Activated T-cell treated with anti-CD3 and anti-CD28 coated beads for 1 hour (primary cell): ENCODE measurements at places on chromosomes 16 and 17.
A peak's percentile ranks its signal among the peaks of the same experiment; 100 is the strongest.

DNA sequence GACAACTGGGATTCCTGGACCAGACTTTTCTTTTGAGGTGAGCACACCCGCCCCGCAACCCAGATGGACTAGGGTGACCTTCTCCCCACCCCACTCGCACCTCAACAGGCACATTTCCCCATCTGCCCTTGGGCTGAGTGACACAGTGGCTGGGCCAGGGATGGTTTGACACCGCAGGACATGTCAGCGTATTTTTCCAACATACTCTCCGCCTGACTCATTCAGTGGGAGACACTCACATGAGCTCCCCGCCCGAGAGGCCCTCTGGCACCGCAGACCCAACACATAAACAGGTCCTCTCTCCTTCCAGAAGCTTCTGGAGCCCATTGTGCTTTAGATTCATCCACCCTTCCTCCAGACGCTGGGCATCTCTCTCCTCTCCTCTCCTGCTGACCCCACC is 69.4 kb downstream of the ZDHHC7 start:
- no peak for DNase-seq

DNA sequence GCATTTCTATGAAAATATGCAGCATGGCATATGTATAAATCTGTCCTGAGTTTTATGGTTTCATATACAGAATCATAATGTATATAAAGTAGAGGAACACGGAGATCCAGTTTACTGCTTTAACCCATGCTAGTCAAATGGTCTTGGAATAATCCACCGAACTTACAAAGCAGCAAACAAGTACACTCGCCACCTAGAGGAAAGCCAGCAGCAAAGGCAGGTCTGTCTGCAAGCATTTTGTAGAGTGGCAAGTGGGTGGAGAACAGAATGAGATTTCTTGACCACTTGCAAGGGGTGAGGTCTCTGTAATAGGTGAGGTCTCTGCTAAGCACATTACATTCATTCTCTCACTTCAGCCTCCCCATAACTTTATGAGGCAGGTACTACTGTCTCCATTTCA is 308.3 kb downstream of the CA10 start:
- DNase-seq = no peak

- DNase-seq = no peak
Observed at GRCh38 chr17:83012868-83013778, 66.3 kb upstream of the METRNL start.

DNA sequence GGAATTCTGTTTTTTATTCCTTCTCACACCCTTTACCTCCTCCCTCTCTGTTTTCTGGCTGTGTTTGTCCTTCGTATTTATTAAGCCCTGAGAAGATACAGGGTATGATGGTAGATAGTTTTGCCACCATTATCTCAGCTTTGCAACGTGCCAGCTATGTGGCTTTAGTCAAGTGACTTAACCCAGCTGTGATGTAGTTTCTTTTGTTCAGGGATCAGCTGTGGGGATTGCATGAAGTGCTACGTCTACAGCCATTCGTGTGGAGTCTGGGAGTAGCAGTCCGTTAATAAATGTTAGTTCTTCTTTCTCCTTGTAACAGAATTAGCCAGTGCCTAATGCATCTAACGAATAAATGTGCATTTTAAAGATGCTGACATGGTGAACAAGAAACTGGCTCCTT is 128.4 kb downstream of the HAPSTR1 start:
- no peak for DNase-seq

- DNase-seq = no peak
Observed at GRCh38 chr17:52147431-52147830, 11.1 kb downstream of the CA10 start.

- no peak for DNase-seq
Observed at GRCh38 chr16:31273187-31273586, 13.4 kb downstream of the ITGAM start.

DNA sequence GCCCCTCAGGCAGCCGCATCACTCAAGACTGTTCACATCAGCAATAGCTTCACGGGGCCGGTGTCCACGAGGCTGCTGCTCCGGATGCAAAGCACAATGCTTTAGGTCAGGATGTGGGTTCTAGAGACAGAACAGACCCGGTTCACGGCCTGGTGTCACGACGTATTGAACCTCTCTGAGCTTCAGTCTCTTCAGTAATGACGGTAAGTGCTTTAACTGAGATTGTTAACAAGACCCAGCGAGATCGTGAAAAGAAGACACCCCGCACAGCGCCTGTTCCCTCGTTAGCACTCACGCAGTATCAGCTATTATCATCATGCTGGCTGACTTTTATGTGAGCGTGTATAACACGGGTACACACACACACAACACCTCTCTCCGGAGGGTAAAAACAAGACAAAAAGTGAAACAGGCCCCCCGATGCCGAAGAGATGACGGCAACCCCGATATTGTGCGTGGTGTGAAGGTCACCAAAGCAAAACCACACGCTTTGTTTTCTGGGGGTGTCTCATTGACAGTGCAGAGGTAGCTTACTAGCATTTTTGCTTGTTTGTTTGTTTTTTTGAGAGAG is 21.4 kb upstream of the ABR start:
- DNase-seq = peak; percentile 31

GRCh38 chr17:3835410-3836229 is 10.4 kb downstream of the NCBP3 start:
- DNase-seq = no peak

DNA sequence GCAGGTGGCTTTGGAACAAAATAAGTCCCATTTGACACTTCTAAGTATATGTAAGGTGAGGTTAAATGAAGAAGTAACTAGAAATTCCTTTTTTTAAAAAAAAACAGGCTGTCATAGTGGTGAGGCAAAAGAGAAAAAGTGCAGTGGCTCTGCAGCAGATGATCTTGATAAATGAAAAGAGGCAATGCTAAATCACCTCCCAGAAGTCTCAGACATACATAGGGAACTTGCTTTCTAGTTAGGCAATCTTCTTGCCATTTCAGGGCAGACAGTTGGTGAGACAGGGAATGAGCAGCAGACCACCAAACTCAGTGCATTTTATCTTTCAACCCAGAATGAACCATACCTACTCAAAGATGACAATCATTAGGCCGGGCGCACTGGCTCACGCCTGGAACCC is 90.8 kb downstream of the MYO1D start:
- no peak for DNase-seq
